Ovary (tissue), 10 donors: ENCODE measurements at places on chromosomes 1 and 21. TPM values are rescaled to one million over a fixed set of nuclear protein-coding genes. Genes with fewer than 3 reads are reported as not detected.

DNA sequence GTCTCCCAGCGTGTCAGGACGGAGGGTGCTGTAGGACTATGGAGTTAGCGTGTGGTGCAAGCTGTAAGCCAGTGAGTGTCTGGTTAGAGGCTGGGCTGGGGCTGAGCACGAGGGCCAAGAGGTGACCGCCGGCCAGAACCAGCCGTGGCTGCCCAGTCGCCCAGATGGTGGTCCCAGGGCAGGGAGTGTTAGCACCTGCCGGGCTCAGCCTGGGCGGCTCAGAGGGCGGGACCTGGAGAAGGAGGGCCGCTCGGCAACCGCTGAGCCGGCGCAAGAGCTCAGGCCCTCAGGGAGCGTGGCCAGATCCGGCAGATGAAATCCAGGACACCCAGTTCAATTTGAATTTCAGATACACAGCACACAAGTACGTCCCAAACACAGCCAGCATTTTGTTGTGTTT is 87.9 kb downstream of the PRDM16 start:
- no peak overlapping the region for H3K27ac ChIP-seq
- H3K4me1 ChIP-seq: no peaks in the 10 kb centered on the region
- no peak overlapping the region for H3K4me3 ChIP-seq
- H3K36me3 ChIP-seq: no peaks in the 10 kb centered on the region
- no peak for DNase-seq
- no peaks in the 10 kb centered on the region for H3K27me3 ChIP-seq

GRCh38 chr1:112253366-112253765 is 142.6 kb upstream of the CTTNBP2NL start:
- H3K27ac ChIP-seq: no peak overlapping the region
- no peaks in the 10 kb centered on the region for H3K4me1 ChIP-seq
- DNase-seq: no peak
- H3K36me3 ChIP-seq: no peaks in the 10 kb centered on the region
- H3K4me3 ChIP-seq: no peak overlapping the region

DNA sequence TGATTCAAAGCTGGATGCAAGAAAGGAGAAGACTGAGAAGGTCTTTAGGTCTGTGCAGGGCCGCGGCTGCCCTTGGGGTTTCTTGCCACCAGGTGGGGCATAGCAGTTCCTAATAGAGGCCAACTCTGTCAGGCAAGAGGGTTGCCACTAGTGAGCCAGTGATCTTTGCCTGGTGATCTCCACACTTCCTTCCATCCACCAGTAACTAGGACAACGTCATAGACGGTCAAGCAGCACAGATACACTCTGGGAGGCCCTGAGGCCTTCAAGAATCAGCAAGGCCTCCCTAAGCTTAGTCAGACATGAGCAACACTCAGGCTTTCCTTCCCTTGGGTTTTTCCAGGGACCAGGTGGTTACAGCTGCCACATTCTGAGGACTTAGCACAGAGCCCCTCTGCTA is 32.9 kb upstream of the ATP2B4 start:
- H3K4me1 ChIP-seq: peaks cover 7% of the 10 kb centered on the region
- DNase-seq: no peak
- no peaks in the 10 kb centered on the region for H3K36me3 ChIP-seq
- H3K27me3 ChIP-seq: no peaks in the 10 kb centered on the region
- H3K4me3 ChIP-seq: no peak overlapping the region

GRCh38 chr1:111709986-111710385 is 29.2 kb downstream of the INKA2 start:
- no peaks in the 10 kb centered on the region for H3K27me3 ChIP-seq
- H3K4me1 ChIP-seq: no peaks in the 10 kb centered on the region
- H3K36me3 ChIP-seq: no peaks in the 10 kb centered on the region
- no peak overlapping the region for H3K4me3 ChIP-seq

ZNF593OS gene
- polyA plus RNA-seq: not detected

CATSPERE gene
- polyA plus RNA-seq: 0.87 TPM
